GOT3 (cell line): ENCODE measurements at places on chromosomes 7 and 10.

DNA sequence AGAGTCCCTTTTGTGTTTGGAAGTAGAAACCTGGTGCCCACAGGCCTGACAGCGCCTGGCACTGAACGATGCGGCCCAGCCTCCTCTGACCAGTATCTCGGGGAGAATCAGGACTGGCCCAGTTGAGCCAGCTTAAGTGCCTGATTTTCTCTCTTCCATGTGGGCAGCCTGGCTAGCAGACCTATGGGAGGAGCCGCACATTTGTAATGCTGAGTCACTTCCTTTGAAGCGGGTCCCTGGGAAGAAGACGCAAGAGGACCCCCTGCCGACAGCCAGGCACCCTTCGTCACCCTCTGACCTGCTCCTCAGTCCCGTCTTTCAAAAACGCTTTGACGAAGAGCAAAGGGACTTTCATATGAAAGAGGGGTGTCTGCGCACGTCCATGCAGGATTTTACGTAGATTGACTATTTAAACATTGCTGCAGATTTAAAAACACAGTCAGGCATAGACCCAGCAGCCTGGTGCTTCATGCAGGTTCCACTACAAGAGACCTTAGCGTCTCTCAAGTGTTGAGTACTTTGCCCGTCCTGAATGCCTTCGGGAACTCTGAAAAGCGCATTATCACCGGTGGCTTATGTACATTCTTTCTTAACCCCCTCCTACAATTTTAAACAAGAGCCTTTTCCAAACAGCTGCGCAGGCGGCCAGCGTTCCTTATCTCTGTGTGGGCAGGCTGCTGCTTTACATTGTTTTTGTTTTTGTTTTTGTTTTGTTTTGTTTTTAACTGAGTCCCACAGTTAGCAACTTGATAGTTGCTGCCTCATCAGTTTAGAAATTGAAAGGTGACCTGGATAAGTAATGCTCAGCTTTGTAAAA, 36.5 kb upstream of the AP5Z1 start:
- DNase-seq, result no peak

DNA sequence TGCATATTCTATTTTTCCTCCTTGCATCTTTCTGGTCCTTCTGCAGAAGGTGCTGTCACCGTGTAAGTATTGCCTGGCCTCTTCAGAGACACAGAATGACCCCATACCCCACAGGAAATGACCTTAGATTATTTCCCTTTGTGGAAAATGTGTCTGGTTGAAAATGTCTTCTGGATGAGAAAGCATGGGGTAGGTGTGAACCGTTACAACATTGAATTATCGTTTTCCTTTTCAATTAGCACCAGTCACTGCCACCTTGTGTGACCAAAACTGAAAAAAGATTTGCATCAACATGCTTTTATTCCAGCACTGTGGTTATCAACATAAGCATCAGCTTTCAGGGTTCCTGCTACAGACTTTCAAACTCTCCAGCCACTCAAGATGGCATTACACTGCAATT, 58.0 kb upstream of the CELF2 start:
- DNase-seq, result no peak

- no peak for DNase-seq
Measured at GRCh38 chr10:10722422-10722821, 295.2 kb upstream of the CELF2 start.

- no peak for DNase-seq
Measured at GRCh38 chr10:120475844-120476791, 19.1 kb downstream of the PLPP4 start.

DNA sequence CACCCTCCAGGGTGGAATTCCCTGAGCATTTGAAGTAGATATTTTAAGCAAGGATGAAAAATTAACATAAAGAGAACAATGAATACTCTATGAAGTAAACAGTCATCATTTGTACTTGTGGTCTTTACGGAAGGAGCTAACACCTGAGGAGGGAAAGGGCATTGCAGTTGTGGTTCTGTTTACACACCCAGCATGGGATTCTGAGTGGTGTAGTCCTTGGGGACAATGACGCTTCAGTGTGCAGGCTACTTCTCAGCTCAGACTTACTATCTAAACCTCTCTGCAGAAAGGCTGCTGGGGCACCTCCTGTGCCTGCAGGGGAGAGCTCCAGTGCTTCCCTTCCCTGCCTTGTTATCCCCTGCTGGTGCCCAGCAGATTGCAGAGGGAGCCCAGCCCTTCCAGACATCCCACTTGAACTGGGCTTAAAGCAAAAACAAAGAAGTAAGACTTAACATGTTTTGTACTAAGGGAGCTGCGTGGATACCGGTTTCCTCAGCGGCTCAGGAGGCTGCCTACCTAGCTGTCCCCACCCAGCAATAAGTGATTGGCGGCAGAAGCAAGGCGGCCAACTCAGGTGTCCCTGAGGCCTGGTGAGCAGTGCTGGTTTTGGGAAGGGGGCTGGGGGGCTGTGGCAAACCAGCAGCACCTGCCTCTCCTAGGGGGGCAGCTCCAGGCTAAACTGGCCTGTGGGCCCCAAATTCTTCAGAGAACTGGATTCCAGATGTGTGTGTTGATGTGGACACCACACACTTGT, 89.1 kb downstream of the CELF2 start:
- DNase-seq, result no peak

- DNase-seq, result no peak
Measured at GRCh38 chr7:37318541-37318940, 130.1 kb downstream of the ELMO1 start.
